ENCODE measurements at places on chromosomes 13 and 19.

GRCh38 chr13:93227280-93227877 lies 772 bp downstream of the GPC6 start:
- DNase-seq = no peak

- DNase-seq = peak; percentile 51
Observed at GRCh38 chr13:40389081-40389641, 277.3 kb downstream of the FOXO1 start.

GRCh38 chr13:31355001-31355400 lies 155.2 kb downstream of the B3GLCT start:
- DNase-seq = no peak

DNA sequence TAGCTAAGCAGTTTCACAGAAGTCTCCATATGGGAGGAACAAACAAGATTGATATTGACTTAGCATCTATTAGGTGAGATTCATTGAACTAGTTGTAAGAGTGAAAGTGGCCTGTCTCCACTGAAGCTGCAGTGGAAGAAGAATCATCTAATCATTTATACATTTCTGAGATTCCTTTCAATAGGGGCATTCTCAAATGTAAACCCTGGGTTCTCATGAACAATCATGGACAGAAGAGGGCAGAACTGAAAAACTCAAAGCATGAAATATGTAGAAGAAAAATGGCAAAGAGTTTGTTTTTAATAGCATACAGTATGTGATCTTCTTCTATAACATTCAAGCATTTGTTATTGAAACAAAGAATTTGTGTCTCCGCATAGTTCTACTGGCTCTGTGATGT lies 17.6 kb upstream of the POSTN start:
- DNase-seq = no peak

DNA sequence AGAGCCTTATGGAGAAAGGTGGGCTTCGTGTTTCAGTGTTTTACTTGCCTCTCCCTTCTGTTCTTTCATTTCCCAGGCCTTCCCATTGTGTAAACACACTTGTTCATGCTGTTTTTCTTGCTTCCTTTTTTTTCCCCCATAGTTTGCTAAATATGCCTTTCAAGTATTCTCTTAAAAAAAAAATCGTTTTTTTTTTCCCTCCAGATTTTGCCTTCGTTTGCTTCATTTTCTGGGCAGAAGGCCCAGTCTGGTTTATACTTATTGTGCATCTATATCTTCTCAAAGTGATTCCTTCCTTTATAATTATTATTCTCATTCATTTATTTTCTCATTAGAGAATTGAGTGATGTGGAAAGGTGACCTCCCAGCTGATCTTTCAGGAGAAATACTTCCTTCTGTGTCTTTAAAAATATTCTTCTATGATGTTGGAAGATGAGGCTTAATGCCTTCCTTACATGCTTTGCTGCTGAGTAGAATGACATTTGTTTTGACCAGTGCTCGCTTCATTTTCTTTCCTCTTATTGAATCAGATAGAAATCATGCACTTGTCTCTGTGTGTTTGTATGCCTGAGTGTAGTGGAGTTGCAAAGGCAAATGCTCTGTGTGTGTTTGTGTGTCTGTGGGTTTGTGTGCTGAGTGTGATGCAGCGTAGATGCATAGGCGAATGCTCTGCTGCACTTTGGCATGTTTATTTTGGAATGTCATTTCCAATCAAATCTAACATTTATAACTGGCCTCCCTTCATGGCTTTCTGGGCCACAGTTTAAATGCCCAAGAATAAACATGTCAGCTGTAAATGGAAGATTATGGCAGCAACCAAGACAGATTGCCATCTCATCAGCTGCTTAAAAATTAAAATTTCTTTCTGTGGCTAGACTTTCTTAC lies 591.4 kb downstream of the FGF9 start:
- DNase-seq = no peak

DNA sequence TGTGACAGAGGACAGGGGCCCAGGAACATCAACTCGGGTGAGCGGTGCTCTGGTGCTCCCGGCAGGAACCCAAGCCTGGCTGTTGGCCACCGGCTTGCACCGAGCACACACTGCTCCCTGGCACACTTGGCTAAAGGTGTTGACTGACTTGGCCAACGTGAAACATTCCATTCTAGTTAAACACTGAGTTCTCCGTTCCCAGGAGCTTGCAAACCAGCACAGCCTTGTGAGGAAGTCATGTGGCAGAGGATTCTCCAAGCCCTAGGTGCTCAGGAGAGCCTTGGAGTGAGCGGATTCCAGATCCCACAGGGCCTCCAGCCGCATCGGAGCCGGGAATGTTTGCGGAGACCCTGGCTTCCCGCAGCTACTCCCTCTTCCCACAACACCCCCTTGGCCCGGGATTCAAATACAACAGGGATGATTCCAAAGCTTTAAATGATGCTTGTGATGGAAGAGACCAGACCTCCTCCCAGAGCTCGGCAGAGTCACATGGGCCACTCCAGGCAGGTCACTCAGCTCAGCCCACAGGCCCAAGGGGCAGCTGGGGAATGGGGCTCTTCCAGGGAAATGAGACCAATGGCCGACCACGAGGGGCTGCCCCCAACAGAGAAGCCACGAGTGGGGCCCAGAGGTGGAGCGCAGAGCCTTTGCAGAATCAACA lies 2.9 kb downstream of the C13orf46 start:
- no peak for DNase-seq

DNA sequence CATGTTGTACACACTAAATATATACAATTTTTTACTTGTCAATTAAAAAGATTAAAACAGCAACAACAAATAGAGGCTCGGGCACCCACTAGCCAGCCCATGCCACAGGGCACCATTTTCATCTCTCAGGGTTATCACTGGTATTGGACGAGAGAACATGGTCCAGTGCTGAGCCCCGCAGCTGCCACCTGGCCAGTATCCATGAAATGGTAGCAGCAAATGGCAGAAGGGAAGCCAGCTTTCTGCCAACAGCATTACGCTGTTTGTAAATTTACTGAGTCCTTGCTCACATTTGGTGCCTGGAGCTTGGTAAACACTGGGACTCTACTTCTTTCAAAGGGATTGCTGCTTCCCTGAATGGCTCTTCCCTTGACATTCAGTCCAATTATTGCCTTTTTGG lies 87.9 kb upstream of the WASF3 start:
- DNase-seq = no peak

- DNase-seq = no peak
Observed at GRCh38 chr19:42126574-42126973, 5.7 kb downstream of the POU2F2 start.

DNA sequence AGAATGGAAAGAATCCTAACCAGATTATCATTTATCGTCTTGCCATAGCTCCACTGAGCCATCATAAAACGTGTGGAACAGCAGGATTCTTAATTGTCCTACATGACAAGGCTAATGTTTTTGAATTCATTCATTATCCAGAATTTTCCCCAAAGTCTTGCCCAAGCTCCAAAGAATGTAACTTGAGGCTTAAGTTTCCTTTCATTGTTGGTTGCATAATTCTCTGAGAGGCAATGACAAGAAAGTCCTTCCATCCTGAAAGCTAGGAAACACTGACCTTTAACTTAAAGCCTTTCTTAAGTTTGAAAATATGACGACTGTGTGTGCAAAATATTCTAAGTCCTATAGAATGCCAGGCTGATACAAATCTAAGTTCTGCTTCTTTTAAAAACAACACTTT lies 546.1 kb downstream of the SUCLA2 start:
- no peak for DNase-seq

DNA sequence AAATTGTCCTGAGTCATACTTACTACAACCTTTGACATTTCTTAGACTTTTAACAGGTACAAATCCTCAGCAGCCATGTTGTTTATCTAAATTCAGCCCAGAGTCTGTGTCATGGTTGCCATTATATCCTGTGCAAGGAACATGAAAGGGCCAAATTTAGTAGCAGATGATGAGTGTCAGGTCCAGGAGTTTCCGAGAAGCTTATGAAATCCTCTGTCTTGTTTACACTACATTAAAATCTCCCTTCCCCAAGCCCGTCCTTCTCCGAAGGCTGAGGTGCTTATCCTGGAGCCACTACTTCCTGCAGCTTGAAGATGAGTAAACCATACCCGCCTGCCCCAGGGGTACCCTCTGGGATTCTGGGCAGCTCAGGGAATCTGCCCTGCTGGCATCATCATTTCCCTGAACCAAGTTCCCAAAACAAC lies 102.6 kb upstream of the SERP2 start:
- no peak for DNase-seq

DNA sequence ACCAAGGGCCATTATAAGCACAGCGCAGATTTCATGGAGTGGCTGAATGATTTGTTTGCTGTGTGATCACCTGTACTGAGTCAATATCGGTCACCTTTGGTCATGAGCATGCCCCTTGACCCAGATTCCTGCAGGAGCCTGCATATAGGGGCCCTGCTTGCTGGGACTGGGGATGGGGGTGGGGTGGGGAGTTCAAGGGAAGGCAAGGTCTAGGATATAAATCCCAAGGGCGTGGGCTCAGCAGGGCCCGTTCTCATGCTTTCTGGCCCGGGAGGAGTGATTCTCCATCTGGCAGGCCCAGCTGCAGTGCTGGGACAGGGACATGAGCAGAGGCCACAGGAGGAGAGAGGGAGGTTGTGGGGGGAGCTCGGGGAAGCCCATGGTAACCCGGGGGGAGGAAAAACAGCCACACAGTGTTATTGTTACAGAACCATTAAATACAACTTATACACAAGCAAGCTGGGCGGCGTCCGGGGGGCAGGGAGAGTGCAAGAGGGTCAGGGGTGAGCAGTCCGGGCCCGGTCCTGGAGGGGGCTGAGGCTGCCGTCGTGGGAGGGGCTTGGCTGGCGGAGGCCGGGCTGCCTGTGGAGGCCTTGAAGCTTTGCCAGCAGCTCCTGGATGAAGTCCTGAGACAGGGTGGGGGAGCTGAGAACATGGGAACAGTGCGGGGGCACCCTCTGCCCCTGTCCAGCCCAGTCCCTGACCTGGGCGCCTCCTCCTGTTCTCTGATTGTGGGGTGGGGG lies 5.2 kb downstream of the PPP1R14A start:
- DNase-seq = no peak

- DNase-seq = no peak
Observed at GRCh38 chr19:5268801-5269200, 71.8 kb downstream of the PTPRS start.

DNA sequence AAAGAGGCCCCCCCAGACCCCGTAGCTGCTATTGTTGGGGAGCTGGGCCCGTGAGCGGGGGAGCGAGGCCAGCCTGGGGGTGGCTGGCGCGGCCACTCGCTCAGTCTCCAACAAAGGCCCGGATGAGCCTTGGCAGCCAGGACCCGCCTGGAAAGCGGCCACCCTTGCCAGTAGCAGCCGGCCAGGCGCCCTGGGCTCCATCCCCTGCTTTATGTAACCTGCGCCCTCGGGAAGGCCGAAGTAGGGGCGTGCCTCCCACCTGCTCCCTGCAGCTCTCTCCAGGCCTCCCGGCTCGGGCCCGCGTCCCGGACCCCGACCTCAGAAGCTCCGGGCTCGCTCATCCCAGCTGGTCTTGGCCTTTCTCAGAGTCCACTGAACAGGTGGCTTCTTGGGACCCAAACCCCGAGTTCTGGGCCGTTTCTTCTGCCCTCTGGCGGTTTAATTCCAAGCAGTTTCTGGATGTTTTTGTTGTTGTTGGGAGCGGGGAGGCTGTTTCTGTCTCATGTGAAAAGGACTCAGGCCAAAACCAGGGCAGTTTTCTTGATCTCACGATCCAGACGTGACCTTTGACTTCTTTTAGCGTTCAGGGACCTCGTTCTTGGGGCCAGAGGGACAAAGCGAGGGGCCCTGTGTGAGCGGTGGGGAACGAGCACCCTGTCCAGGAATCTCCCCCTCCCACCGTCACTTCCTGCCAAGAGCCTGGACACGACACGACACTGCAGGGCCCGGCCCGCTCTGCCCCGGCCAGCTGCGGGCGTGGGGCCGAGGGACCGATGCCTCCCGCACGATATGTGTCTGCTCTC lies 1.2 kb downstream of the CDC34 start:
- DNase-seq = peak; percentile 48

DNA sequence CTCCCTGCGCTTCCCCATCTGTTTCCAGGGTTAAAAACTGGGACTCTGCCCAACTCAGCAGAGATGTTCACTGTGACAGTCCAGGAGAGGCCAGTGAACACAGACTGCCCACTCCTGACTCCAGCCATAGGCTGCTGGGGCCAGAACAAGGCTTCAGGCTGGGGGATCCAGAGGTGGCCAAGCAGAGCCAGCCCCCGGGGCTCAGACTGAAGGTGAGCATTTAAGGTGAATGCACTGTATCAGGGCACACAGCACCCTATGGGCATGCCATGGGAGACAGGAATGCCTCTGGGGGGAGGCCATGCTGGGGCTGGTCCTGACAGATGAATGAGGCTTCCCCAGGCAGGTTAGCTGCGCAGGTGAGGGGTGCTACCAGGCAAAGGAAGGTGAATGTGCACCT lies 96.4 kb downstream of the TUBA3C start:
- DNase-seq = no peak

DNA sequence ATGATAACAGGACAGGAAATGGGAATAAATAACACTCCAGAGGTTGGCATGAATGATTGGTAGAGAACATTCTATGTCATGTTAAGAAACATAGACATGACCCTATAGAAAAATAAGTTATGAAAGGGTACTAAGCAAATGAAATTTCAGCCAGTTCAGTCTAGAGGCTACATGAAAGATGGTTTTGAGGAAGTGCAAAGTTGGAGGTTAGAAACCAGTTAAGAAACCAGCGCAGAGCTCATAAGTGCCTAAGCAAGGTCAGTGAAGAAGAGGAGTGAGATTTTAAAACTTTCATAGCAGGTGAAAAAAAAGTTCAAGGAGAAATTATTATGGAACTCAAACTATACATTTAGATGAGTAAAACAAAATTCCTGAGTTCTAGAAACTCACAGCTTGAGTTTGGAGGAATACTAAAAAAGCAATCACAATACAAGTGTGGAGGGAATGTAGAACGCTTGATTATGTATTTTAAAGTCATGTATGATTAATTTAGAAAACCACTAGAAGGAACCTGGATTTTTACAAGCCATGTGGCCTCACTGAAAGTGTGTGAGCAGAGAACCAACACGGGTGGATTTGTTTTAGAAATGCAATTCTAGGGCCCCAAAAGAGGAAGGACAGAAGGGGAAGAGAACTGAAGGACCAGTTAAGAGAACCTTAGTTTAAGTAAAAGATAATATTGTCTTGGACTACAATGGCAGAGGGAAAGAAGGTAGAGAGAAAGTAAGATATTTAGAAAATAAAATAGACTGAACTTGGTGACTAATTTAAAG lies 162.4 kb downstream of the PCDH20 start:
- DNase-seq = no peak

- no peak for DNase-seq
Observed at GRCh38 chr19:30684613-30685012, 312.4 kb downstream of the ZNF536 start.

GRCh38 chr13:31867709-31868108 lies 128.4 kb downstream of the RXFP2 start:
- no peak for DNase-seq

GRCh38 chr13:113155201-113155600 lies 3.2 kb upstream of the PROZ start:
- no peak for DNase-seq
